Stimulated activated CD4-positive, alpha-beta T cell treated with anti-CD3 and anti-CD28 coated beads, TNF-alpha, amount 100 ng/mL, for 4 hours (primary cell): ENCODE measurements at places on chromosomes 13 and 19.

DNA sequence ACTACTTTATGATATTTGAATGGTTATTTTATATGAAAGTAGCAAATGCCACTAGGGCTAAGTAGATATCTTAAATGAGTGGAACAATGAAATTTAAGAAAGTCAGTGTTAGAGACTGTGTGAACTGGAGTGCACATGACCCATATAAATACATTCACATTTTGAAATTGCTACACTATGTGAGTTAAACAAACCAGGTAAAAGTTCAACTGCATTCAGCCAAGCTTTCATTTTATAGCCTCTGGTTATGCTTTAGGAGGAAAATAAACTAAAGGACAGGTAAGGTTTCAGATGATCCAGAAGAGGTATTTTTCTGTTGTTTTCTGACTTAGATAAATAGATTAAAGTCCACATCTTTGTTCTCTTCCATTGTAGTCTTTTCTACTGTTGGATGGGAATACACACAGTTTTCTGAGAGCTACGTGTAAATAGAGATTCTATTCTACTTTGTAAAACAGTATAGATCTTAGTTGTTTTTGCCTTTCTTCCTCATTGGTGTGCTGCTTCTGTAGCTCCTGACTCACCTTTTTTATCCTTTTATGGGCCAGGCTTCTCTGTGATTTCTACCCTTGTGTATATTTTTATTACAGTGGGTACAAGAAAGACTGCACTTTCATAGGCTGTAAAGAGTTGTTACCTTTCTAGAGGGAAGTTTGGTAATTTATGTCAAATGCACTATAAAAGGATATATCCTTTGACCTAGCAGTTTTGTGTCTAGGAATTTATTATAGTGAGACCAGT, 54.6 kb upstream of the KCTD4 start:
- DNase-seq = no peak

DNA sequence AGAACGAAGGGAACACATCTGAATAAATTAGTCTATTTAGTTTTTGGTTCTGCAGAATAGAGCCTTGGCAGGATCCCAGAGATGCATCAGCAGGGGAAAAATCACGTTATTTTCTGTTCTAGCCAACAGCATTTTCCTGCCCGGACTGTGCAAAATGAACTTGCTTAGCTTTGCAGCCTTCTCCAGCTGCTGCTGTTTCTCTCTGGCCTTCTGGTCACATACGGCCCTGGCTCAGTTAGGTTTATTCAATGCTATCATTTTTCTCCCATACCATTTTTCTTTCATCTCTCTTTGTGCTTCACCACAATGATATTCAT, 110.4 kb upstream of the KL start:
- DNase-seq = no peak

DNA sequence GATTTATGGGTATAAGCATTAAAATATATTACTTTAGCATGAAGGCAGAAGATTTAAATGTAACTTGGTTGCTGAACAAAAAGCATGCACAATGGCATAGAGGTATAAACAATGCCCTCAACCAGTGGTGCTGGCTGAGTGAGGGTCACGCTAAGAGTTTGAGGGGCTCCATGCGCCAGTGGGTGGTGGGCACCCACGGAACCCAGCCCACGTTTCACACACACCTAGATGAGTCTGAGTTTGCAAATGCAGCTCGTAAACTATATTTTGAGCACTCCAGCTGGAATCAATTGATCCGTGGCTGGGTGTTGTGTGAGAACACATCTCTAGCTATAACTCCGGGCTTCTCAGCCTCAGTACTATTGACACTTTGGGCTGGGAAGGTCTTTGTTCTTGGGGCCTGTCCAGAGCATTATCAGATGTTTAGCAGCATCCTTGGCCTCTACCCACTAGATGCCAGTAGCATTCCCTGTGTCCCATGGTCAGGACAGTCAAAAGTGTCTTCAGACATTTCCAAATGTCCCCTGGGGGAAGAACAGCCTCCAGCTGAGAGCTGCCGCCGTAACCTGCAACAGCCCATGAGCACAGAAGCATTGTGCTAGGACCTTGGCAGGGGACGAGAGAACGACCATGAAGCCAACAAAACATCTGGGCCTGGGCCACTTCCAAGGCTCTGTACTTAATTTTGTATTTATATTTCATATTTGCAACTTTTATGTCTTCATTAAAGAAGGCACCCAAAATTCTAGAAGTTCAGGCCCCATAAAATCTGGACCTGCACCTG, 108.1 kb upstream of the SOX1 start:
- no peak for DNase-seq

DNA sequence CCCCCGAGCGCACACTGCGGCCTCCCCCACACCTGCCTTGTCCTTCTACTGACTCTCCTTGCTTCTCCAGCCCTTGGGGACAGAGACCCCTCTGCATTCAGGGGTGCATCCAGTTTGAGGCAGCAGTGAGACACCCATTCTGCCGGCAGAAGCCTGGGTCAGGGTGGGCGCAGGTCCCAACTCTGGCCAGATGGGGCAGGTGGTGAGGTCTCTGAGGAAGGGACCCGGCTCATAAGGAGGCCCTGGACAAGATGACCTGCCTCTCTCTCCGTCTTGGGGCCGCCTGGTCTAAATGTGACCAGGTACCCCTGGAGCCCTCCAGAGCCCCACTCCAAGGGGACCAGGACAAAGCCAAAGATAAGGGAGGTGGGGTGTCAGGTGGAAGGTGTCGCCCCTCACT, 6.1 kb downstream of the CHERP start:
- no peak for DNase-seq

DNA sequence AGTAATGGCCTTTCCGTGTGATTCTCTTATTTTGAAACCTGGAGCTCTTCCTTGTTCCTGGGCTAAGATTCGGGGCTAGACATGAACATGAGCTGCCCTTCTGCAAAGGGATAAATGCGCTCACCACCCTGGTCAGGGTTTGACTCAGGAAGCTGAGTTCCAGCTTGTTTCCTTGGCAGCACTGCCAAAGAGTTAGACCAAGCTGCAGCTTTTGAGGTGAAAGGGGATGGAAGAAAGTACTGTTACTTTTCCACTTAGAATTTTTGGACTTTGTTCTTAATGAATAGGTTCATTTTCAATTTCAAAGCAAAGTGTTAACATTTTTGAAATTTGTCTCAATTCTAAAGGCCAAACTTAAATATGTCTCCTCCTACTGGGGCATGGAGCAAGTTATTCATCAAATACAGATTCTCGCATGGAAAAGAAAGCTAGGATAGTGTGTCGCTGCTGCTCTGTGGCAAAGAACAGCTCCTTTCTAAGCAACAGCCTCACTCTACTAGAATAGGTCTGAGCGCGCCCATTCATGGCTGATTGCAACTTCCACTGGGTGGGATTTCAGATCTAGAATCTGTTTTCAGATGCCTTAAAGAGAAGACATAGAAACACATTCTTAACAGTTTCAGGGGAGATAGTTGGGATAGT, 2.2 kb downstream of the RGCC start:
- no peak for DNase-seq

DNA sequence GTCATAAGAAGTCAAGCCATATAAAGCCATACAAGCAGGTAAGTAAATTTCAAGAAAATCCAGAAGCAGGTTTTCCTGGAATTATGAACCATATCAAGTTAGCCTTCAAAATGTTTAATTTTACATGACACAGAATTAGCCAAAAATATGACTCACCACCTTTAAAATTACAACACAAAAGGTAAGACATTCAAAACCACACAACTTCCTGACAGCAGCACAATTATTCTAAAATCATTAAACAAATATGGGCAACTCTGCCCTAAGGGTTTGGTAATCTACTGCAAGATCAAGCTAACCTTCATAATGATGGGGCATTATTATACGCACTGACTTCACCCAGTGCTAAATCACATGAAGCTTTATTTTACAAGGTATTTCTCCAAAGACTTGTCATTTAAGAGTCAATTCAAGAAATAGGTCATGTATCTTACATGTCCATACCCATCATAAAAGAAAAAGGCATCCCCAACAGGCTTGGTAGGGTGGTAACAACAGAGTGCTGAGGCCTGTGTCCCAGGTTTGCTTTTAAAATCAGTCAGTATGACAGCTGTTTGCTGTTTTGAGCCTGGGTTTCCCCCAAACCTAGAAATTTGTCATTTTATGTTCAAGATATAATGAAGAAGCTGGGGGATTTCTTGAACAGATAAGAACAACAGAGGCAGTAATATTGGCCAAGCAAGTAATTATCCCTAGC, 15.2 kb downstream of the RCBTB1 start:
- no peak for DNase-seq

DNA sequence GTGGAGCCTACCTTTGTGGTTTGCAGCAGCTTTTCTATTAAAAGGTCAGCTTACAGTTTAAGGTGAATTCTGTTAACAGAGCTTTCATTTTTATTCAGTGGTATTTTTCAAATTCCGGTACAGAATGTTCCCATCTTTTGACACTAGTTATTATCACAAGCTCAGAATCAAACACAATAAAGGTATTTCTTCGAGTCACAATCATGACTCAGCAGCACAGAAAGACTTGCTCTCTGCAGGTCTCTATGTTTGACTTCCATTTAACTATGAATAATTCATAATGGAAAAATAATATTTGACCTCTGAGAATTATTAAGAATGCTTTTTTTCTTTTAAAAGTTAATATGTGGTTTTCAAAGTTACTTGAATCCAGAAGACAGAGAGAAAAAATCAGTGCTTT, 28.2 kb downstream of the DACH1 start:
- no peak for DNase-seq

GRCh38 chr13:111632906-111633305, 312.5 kb downstream of the TEX29 start:
- DNase-seq = no peak

DNA sequence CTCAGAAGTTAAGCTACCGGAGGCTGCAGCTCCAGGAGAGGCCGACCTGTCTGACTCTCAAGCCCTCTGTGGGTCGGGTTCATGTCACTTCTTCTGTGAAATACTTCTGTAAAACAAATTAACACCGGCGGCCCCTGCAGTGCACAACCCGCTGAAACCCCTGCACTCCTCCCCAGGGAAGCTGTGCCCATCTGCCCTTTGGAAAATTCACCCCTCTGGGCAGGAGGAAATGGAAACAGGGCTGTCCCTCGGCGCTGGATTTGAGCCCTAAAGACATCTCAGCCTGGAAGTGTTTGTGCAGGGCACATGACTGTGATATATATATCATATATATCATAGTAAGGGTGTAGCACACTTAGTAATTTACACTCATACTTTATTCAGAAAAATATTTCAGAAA, 415.3 kb downstream of the IRS2 start:
- no peak for DNase-seq

DNA sequence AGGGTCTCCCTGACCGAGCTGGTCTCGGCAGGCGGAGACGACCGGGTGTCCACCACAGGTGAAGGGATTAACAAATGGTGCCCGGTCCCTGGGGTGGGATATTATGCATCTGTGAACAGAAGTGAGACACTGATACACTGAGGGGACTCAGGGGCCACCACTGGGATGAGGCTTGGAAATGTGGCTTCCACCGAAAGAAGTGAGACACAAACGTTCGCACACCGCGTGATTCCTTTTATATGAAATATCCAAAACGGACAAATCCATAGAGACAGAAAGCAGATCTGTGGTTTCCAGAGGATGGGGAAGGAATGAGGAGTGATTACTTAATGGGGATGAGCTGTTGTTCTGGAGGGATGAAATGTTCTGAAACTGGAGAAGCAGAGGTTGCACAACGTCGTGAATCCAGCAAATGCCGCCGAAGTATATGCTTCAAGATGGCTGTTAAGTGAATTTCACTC, 47.5 kb downstream of the C13orf46 start:
- DNase-seq = no peak

DNA sequence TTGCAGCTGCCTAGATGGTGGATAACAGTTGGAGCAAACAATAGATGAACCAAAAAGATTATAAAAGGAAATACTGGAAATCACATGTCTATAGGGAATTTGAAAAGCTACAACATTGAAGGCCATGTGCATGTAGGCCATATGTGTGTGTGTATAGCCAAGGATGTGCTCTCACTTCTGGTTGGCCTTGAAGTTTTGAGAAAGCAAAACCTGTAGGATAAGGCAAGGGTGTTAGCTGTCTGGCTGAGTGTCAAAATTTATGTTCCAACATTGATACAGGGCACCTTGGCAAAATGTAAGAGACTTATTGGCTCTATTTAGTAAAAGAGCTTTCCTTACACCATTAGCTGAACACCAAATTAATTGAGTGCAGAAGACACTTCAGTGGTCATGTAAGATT, 1723.6 kb upstream of the PCDH20 start:
- DNase-seq = no peak

- DNase-seq = no peak
These were observed 18.0 kb upstream of the SERP2 start for GRCh38 chr13:44355621-44356020.

DNA sequence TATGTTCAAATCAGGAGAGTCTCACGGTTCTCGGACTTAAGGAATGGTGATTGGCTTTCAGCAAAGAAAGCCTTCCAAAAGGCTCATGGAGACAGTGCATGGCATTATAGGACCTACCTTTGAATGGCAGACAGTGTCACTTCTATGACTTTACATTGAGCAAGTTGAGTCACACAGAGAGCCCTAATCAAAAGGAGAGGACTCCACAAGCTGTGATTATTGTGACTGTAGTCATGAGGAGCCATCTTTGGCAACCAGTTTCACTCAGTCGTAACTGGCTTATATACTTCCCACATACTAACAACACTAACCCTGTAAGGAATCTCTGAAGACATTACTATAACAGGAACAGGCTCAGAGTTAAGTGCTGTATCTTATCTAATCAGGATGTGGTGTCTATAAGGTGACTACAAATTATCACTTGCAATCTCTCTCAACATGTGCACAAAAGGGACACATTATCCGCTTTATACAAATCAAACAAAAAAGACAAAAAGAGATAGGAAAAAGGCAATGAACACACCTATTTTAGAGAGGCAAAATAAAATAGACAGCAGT, 6.1 kb downstream of the LGALS14 start:
- no peak for DNase-seq

DNA sequence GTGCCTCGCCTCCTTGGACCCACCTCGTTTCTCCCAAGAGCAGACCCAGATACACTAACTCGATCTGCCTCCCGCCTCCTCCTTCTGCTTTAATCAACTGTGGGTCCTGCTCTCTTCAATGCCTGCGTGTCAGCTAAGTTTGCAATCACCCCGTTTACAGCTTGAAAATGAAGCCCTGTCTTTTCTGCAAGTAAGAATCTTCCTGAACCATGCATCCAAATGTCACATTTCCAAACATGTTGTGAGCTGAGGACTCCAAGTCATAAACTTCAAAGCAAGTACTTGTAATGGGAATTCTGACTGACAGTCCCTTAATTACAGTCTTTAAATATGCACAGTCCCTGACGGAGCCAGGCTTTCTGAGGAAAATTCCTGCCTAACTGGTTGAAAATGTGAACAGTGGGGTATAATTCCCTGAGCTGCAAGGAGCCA, 154.9 kb upstream of the UQCRFS1 start:
- no peak for DNase-seq

DNA sequence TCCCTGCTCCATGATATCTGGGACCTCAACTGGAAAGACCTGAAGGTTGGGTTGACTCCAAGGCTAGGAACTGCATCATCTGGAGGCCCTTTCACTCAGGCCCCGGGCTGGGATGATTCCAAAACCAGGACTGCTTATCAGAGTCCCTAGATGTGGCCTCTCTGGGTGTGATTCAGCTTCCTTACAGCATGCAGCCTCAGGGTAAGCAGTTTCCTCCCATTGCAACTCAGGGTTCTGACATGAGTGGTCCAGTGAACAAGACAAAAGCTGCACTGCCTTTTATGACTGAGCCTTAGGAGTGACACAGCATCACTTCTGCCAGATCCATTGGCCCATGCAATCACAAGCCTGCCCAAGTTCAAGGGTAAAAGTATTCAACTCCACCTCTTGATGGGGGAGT, 502.8 kb downstream of the COG6 start:
- DNase-seq = no peak

- no peak for DNase-seq
These were observed 3.4 kb downstream of the BBC3 start for GRCh38 chr19:47227352-47228167.

GRCh38 chr19:34579281-34580054, 97.5 kb downstream of the SCGB2B2 start:
- no peak for DNase-seq
